ENCODE measurements at places on chromosomes 12 and 14.
A peak's percentile ranks its signal among the peaks of the same experiment; 100 is the strongest.

- DNase-seq: peak; percentile 65
Measured at GRCh38 chr12:13094367-13094766, 9.1 kb downstream of the GSG1 start.

GRCh38 chr14:98953551-98954348, 318.2 kb downstream of the BCL11B start:
- peak; percentile 19 for DNase-seq

GRCh38 chr12:108752387-108752786, 21.1 kb upstream of the CORO1C start:
- no peak for DNase-seq

- no peak for DNase-seq
Measured at GRCh38 chr12:5840944-5841343, 104.1 kb downstream of the ANO2 start.

DNA sequence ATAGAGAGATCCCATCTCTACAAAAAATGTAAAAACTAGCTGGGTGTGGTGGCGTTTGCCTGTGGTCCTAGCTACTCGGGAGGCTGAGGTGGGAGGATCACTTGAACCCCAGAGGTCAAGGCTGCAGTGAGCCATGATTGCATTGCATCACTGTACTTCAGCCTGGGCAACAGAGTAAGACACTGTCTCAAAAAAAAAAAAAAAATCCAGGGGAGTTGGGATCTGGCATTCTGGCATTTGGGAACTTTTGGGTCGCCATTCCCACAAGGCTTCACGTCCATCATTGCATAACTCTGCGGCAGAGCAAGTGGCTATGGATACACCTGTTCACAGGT, 34.7 kb upstream of the FAM181A start:
- DNase-seq: no peak

GRCh38 chr12:3274664-3275063, 197.5 kb downstream of the TSPAN9 start:
- DNase-seq: no peak

All from HT1080 (cell line).